Lung (tissue), 17 donors: ENCODE measurements at places on chromosomes 4 and X. TPM values are rescaled to one million over a fixed set of nuclear protein-coding genes. Genes with fewer than 3 reads are reported as not detected.
A peak's percentile ranks its signal among the peaks of the same experiment; 100 is the strongest.

DNA sequence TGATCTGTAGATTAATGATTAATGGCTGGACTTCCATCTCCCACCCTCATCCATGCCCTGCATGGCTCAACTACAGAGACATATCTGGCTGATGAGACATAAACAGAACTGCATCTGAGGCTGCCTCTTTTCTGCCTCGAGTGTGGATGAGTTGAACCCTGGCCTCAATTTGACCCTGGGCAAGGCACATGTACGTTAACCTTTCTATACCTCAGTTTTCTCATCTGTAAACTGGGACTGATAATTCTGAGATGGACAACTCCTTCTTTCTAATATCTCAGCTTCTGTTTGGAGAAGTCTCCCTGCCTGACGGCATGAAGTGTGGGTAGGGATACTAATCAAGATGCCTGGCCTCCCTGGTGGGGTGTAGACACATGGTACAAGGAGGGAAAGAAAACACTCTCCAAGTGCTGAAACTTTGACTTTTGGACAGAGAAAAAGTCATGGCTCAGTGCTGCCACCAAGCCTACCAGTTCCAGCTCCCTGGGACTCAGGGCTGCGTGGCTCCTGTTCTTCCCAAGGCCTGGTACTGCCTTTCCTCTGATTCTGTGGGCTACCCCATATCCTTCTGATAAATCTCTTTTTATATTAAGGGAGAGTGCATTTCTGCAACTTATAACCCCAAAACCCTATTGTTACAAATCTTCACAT is 64.4 kb downstream of the HAUS3 start:
- no peak overlapping the region for H3K4me3 ChIP-seq
- H3K4me1 ChIP-seq = no peaks in the 10 kb centered on the region
- no peaks in the 10 kb centered on the region for H3K27me3 ChIP-seq
- no peak overlapping the region for H3K27ac ChIP-seq

The FGG gene
- total RNA-seq = 0.91 TPM

- no peaks in the 10 kb centered on the region for H3K27me3 ChIP-seq
- no peaks in the 10 kb centered on the region for H3K36me3 ChIP-seq
- DNase-seq = no peak
- H3K27ac ChIP-seq = no peak overlapping the region
These were observed 21.2 kb downstream of the SLC2A9 start for GRCh38 chr4:9999956-10000561.

The ARHGAP4 gene
- total RNA-seq = 85.4 TPM

The CYBB gene
- total RNA-seq = 110 TPM

DNA sequence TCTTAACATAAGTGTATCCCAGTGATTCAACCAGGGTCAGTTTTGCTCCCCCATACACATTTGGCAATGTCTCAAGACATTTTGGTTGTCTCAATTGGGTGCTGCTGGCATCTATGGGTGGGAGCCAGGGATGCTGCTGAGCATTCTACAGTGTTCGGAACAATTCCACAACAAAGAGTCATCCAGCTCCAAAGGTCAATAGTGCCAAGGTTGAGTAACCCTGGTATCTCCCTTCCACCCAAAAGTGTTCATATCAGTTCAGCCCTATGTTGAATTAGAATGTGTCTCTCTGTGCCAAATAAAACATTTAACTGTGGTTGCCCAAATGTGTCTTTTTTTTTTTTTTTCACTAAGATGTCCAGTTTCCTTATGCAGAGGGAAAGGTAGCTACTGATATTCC is 129.4 kb upstream of the RAI2 start:
- H3K4me3 ChIP-seq = no peak overlapping the region

GRCh38 chrX:136051611-136052010 is 66.4 kb downstream of the SLC9A6 start:
- no peak for DNase-seq
- no peak overlapping the region for H3K27ac ChIP-seq
- H3K4me1 ChIP-seq = peaks cover 9% of the 10 kb centered on the region
- H3K4me3 ChIP-seq = no peak overlapping the region

The ATXN3L gene
- not detected for total RNA-seq

The TSPAN6 gene
- total RNA-seq = 56.2 TPM

DNA sequence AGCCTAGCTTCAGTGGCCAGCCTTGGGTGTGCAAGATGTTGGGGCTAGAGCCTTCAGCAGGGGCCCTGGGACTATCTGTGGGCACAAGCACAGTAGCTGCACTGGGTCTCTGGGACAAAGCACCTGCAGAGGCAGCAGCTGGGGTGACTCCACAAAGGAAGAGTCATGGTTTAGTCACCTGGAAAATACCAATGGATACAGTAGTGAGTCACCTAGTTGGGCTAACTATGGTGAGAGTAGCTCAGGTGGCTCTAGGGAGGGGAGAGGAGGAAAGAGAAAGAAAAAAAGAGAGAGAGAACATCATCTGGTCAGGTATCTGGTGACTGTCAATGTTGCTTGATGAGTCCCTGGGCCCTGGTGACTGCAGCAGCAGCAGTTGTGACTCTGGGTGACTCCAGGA is 72.9 kb upstream of the SPIN4 start:
- no peaks in the 10 kb centered on the region for H3K27me3 ChIP-seq
- H3K4me1 ChIP-seq = no peaks in the 10 kb centered on the region
- no peak for DNase-seq
- H3K4me3 ChIP-seq = no peak overlapping the region
- H3K27ac ChIP-seq = no peak overlapping the region

The CCDC120 gene
- total RNA-seq = 5.3 TPM

DNA sequence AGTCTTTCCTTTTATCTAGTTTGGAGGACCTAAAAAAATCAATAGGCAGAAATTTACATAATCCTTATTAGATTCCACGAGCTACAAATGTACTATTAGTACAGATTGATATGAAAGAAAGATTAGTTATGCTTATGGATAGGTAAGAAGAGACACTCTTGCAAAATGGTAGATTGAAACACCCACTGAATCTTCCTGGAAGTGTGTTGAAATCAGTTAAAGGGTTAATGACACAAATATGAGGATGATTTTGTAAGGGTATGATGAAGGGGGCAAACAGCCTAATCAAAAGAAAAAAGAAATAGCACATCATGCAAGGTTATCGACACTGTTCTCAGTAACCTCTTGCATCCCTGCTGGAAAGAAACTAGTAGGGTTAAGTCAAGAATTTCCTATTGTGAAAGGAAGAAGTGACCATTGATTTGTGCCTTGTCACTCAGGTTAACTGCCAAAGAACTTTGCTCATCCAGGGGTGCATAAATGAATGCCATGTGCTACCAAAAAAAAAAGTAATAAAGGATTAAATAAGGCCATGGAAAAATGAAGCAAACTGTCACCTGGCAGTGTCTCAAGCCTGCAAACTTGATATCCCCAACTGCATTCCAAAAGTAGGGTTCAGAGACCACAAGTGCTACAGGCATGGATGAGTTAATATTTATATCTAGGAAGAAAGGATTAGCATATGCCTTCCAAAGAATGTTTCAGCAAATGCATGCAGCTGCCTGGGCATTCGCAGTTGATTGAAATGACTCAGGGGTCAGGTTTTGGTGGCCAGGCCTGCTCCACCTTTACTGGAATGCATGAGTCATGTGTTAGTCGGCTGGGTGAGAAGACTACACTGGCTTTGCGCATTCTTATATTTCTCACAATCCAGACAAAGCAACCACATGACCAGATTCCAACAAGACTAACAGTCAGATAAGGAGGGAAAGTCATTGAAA is 78.3 kb upstream of the ATXN3L start:
- no peaks in the 10 kb centered on the region for H3K27me3 ChIP-seq
- H3K27ac ChIP-seq = no peak overlapping the region
- DNase-seq = peak; percentile 27
- no peak overlapping the region for H3K4me3 ChIP-seq
- no peaks in the 10 kb centered on the region for H3K4me1 ChIP-seq

DNA sequence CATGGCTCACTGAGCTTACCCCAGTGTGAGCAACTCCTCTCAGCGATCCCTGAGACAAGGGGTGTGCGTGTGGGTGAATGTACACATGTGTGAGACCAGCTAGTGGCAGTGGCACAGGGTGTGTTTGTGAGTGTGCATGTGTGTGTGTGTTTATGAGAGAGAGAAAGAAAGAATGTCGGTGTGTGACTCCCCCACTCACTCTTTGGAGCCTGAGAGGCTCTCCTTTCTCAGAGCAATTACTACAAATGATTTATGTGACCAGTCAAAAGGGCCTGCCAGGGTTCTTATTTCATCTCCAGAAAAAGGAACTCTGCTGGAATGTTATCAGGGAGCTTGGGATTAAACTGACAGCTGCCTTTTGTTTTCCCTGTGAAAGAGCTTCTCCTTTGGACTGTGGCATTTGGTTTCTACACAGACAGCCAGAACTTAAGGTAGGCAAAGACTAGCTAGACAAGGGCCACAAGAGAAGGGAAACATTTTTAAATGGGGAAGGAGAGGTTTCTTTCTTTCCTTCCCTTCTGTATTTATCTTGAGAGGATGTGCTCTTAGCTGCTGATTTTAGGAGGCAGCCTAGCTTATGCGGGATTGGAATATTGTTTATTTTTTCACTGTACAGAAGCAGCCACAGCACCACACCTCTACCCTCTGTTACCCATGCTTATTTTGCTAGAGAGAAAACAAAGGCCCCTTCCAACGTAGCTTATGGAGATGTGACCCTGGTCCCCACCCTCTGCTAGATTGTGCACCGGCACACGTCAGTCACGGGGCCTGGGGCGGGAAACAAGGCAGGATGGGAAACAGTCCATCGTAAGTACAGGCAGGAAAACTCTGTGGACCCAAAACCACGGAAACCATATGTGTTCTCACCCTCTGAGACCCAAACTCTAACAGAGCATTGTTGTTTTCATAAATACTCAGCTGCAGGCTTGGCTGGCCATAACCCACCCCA is 143.5 kb downstream of the MGST2 start:
- H3K27me3 ChIP-seq = no peaks in the 10 kb centered on the region
- no peaks in the 10 kb centered on the region for H3K36me3 ChIP-seq
- H3K4me3 ChIP-seq = no peak overlapping the region
- H3K4me1 ChIP-seq = peaks cover 15% of the 10 kb centered on the region

The POLN gene
- 3.7 TPM for total RNA-seq

DNA sequence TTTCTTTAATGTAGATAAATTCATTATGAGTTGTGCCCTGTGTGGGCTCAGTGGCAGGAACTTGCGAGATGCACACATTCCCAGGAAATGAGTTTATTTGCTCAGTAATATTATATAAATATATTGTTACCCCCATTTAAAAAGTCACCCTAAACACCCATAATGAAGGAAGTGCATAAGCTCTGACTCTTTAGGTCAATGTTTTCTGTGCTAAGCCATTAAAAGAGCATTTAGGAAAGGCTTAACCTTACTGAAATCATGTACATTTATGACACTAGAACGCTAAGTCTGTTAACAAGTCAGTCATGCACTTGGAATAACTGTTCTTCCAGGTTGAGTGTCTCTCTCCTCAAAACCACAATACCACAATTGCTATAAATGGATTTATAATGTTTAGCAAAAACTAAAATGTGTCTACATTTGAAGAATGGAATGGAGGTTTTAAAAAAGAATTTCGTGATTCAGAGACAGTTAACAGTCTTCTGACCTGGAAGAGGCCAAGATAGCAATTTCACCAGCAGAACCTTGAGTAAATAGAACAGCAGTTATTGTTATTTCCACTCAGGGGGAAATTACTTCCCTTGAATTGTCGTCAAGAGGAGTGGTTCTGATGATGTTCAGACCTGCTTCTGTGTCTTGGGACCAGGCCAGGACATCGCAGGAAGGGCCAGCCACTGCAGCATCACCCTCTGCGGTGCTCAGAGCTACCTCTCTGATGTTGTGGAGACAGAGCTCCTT is 91.1 kb upstream of the VEGFC start:
- DNase-seq = no peak
- H3K4me1 ChIP-seq = no peaks in the 10 kb centered on the region
- no peak overlapping the region for H3K27ac ChIP-seq
- H3K36me3 ChIP-seq = no peaks in the 10 kb centered on the region
- no peaks in the 10 kb centered on the region for H3K27me3 ChIP-seq

- no peaks in the 10 kb centered on the region for H3K27me3 ChIP-seq
- H3K4me1 ChIP-seq = no peaks in the 10 kb centered on the region
- DNase-seq = peak; percentile 10
- no peaks in the 10 kb centered on the region for H3K36me3 ChIP-seq
- no peak overlapping the region for H3K27ac ChIP-seq
These were observed 626.8 kb upstream of the GNPDA2 start for GRCh38 chr4:45353161-45353560.

The PRRG3 gene
- total RNA-seq = 2.4 TPM

The C4orf51 gene
- total RNA-seq = not detected

DNA sequence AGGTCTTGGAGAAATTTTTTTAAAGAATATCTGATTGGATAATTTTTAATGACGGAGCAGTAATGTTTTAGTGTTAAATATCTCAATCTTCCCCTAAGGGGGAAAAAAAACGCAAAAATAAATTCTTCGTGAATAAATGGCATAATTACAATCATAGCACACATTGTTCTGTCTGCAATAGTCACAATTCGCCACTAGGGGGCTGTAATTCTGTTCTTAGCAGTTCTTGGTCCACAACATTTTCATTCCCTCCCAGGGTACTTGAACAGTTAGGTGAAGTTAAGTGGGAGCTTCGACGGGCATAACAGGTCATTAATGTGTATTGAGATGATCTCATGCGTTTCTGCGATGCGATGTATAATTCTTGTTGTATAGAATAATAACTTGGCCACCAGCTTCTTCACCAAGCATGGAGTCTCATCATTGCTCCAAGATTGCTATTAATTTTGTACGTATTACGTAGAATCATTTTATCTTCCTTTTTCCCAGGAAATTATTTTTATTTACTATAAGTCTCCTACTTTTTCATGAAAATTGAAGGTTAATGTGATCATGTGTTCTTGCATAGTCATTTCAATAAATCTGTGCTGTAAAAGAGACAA is 27.2 kb downstream of the HTR2C start:
- no peak overlapping the region for H3K27ac ChIP-seq
- no peaks in the 10 kb centered on the region for H3K36me3 ChIP-seq
- no peak overlapping the region for H3K4me3 ChIP-seq
- H3K4me1 ChIP-seq = no peaks in the 10 kb centered on the region
- DNase-seq = peak; percentile 59

DNA sequence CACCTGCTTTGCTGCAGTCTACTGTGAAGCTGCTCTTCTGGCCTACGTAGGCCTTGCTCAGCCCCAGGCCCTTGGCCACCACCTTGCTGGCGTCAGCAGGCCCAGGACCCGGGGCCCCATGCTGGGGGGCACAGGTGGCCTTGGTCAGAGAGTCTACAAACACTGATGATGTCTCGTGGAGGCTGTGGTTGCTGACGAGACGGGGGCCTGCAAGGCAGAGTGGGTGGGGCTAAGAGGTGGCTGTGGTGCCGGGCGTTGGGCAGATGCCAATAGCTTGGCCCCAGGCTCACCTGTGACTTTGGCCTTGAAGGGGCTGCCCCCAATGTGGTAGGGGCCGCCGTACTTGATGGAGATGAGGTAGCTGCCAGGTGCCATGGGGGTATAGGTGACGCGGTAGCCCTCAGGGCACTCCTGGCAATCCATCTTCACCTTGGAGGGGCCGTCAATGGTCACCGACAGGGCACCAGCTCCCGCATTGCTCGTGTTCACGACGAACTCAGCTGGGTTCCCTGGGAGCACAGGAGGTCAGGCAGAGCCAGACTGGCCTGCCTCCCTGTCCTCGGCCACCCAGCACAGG is 25.0 kb downstream of the FLNA start:
- peaks cover 7% of the 10 kb centered on the region for H3K36me3 ChIP-seq
- H3K27ac ChIP-seq = no peak overlapping the region
- H3K4me1 ChIP-seq = no peaks in the 10 kb centered on the region
